ENCODE measurements at places on chromosomes 1 and 21.

GRCh38 chr1:43605766-43606165 lies 44.2 kb upstream of the KDM4A start:
- no peak for DNase-seq

DNA sequence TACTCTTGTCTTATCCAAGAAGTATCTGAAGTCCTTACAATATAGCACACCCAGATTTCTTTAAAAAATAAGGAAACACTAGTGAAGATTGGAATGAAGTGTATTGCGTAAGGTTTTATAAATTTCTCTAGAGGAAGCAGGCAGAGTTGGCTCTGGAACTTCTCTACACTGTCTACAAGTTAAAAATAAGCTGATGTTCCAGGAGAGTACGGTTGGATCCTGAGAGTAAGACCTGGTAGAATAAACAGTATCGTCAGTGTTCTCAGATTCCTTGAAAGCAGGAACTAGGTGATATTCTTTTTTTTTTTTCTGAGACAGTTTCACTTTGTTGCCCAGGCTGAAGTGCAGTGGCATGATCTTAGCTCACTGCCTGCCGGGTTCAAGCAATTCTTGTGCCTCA lies 107.9 kb downstream of the USP25 start:
- no peak for DNase-seq

DNA sequence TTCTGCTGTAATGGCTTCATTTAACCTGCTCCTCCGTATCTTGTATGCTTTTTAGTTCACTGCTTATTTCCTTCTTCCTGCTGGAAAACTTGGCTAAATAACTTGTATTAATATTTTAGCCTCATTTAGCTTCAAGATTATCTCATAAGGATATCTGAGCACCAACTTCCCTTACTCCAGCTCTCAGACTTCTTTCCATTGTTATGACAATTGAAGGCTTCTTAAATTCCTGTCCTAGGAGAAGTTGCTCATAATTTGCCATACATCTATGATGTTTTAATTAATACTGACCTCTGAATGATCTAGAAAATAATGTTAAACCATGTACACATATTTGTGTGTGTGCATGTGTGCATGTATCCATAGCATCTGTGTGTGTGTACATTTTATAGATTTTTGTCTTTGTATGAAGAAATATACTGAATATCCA lies 1524.4 kb upstream of the TPTE start:
- DNase-seq: no peak

GRCh38 chr1:71861022-71861421 lies 421.3 kb downstream of the NEGR1 start:
- DNase-seq: no peak

DNA sequence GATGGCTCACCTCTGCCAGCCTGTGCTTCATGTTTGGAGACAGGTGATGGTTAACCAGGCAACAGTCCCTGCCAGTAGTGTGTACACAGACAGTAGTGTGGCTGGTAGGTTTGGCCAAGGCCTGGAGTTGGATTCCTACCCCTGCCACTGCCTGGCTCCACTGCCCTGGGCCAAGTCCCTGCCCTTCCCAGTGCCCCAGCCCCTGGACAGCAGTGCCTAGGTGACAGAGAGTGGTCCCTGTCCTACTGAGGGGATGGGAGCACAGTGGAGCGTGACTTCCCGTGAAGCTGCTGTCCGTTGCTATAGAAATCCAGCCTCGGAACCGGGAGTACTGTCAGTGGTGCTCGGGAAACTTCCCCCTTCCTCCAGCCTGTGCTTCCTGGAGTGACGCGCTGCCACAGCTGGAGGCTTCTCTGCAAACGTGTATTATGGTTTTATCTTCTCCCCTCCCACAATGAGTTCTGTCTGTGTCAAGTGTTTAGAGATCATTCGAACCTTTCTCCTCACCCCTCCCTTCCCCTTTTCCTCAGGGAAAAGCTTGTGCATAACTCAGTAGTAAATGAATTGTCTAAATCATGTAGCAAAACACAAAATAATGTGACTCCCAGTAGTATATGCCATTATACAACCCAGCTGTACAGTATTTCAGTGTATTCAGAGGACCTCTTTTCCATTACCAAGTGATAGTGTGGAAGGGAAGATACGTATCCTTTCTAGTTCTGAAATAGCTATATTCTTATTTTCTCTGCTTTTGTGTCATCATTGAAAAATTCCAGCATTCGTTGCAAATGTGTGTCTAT lies 73.4 kb downstream of the GALNT2 start:
- DNase-seq: no peak

DNA sequence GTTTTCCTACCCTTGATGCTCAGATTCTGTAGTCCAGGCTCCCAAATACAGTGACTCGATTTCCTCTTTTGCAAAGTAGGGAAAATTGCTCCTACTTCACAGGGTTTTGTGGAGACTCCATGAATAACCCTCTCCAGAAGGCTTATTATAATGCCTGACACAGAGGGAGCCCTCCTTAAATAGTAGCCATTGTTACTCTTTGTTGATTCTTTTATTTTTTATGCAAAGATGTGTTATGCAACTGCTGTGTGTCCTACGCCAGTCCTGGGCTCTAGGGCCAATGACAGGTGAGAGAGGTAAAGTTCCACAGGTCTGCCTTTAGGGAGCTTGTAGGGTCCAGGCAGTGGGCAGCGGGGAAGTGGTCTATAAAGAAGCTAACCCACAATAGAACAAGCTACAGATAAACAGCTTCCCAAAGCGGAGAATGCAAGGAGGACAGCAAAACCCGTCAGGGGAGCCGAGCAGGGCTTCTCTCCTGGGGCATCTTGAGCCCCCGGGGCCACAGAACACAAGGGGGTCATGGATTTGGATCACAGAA lies 1.5 kb downstream of the AADACL3 start:
- no peak for DNase-seq

- peak; percentile 42 for DNase-seq
These were observed 953 bp upstream of the BRWD1 start for GRCh38 chr21:39314143-39315027.

DNA sequence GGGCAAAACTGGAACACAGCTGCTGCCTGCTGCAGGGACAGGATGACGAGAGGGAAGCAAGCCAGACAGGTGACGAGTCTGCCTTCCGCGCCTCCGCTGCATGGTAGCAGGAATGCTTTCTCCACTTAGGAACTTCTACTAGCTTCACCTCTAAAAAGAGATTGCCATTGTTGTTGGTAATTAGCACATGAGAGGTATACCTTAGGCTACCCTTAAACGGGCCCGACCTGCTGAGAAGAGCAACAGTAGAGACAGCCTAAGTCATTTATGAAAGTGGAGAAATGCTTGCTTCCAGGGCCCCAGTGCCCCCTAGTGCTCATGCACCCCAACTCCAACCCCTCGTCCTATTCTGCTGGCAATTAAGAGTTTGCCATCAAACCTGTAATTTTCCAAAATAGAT lies 96.9 kb upstream of the AKT3 start:
- DNase-seq: no peak

- no peak for DNase-seq
These were observed 1.1 kb downstream of the SHISAL2A start for GRCh38 chr1:52634111-52634510.

DNA sequence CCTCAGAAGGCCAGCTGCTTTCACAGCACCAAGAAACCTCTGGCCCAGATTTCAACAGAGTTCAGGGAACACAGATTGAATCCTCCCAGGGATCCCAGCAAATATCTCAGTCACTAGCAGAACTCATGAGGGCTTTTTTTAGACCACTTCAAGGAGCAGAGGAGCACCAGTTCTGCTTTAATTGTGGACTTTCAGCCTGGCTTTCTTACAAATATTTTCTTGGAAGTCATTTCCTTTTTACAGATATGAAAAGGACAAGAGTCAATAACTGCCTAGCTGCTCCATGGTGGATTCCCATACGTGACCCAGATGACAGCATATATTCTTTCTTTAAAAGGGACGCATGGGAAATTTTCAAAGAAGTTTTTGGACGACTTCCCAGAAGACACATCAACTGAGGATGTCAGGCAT lies 6.4 kb upstream of the LRRC8B start:
- DNase-seq: no peak

- no peak for DNase-seq
These were observed 11.0 kb downstream of the ORC1 start for GRCh38 chr1:52393174-52393573.

GRCh38 chr1:182389619-182390047 lies 2.0 kb downstream of the GLUL start:
- DNase-seq: no peak

GRCh38 chr1:119774746-119775490 lies 6.2 kb upstream of the HMGCS2 start:
- DNase-seq: no peak

GRCh38 chr1:203250911-203251310 lies 21.4 kb upstream of the CHIT1 start:
- DNase-seq: no peak

DNA sequence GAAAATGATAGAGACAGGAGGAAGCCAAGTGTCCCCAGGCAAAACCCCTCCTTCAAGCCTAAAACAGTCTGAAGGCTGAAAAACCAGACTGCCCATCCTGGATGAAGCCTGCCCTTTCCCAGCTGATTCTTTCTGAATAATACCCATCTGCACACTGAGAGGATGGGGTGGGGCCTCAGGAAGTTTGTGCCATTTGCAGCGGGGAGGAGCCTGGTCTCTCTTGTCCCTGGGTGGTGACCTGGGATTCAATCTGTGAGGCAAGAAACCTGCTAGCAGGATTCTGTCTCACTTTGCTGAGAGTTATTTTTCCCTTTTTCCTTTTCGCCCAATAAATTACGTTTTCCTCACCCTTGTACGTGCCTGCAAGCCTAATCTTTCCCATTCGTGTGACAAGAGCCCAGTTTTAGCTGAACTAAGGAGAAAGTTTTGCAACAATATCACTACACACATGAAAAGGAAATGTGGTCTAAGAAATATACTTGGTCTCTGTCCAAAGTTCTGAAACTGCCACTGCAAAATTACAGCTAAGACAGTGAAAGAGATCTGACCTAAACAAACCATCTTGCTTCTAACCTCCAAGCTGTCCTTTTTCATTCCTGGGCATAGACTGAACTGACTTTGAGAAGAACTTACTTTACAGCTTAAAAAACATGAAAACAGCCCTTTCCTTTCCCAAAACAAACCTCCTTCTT lies 105.0 kb downstream of the COP1 start:
- no peak for DNase-seq

DNA sequence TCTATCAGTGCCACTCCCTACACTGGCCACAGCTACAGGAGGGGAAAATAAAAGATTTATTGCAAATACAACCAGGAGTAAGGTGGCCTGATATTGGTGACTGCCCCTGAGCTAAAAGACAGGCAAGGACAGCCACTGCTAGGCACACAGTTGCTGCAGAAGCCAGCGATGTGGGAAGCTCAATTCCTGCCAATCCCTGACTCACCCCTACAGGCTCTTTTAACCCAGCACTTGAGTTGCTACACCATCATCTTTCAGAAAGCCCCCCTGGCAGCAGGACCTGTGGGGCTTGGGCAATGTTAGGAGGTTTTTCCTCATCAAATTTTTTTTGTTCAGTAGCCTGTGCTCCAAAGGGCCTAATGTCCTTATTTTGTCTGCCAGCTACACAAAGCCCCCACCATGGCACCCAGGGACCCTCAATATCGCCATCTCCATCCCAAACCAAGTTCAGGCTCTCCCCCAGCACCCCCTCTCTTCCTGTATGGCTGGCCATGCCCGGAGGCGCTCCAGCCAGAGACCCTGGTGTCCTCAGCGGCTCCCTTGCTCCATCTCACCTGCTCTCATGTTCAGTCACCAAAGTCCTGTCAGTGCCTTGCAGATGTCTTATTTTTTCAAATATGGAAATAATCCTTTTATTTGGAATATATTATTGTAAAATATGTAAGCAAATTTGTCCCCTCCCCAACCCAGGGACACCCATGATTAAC lies 13.4 kb downstream of the CLEC20A start:
- DNase-seq: no peak

DNA sequence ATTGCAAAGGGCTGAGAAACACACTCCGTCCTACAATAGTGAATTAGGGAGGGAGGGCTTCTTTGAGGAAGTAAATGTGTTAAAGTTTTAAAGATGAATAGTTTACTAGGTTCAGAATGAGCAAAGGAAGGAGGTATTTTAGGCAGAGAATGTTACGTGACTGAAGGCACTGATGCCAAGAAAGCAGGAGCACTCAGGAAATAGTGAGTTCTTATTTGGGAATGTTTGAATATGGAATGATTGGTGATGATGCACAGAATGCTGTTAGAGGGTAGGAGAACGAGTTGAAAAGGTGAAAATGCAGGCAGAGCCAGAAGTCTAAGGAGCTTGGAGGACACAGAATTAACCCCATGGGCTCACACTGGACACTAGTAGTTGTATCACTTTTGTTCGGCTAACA lies 108.0 kb downstream of the NRIP1 start:
- no peak for DNase-seq
